ENCODE measurements at places on chromosomes 13 and 19. TPM values are rescaled to one million over a fixed set of nuclear protein-coding genes. Genes with fewer than 3 reads are reported as not detected.

DNA sequence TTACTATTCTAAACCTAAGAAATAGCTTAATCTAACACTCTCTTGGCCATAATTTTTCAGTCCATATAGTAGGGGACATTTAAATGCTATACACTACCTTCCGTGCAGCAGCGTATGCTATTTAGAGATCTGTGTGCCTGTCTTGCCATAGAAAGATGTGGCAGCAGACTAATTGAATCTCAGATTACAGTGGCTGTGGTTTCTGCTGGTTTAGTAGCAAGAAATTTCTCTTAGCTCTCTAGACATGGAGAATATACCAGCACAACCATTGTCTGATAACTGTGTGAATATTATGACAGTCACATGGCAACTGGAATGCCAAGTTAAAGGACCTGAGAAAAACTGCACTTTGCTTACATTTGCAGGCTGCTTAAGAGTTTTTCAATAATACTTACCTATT lies 672.4 kb upstream of the MIR17HG start:
- DNase-seq = no peak

DNA sequence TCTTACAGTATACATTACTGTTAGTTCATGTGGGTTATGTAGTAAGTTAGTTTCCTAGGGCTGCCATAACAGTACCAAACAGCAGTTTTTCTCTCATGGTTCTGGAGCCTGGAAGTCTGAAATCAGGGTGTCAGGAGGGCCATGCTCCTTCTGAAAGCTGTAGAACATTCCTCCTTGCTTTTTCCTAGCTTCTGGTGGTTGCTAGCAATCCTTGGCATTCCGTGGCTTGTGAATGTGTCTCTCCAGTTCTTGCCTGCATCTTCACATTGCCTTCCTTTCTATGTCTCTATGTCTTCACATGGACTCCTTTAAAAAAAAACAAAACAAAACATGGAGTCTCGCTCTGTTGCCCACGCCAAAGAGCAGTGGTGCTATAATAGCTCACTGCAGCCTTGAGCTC lies 95.4 kb downstream of the WDFY2 start:
- DNase-seq = no peak

DNA sequence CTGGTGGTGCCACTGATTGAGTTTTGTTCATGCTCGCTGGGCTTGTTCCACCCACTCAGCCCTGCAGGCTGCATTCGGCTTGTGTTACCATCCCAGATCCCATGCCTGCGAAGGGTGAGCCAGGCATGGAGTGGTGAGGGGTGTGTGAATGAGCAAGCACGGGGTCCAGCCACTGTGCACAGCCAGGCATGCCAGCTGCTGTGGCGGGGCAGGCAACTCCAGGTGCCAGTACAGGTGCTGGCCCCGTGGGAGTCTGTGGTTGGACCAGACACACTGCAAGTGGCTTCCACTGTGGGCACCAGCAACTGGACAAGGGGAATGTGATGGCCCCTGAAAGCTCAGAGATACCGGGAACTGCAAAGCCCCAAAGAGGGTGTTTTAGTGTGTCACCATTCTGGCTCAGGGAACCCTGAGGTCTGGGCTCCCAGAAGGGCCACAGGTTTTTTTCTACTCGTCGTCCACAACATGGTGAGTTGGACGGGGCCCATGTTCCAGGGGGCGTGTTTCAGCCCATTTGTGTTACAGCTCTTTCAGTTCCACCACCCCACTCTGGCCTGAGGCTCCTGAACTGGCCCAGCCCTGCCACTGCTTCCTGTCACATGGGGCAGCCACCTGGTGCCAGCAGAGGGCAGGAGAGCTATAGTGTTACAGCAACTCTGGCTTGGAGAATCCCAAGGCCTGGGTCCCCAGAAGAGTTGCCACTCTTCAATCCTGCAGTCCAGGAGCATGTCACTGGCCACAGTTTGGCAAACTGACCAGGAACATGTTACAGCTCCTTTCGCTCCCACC lies 217.0 kb upstream of the OBI1 start:
- DNase-seq = no peak

- DNase-seq = no peak
Observed at GRCh38 chr19:57334191-57334590, 13.9 kb downstream of the ZNF543 start.

- DNase-seq = no peak
Observed at GRCh38 chr13:45691251-45691650, 10.9 kb upstream of the CBY2 start.

SPRED3 gene
- total RNA-seq = 0.56 TPM

ATP4B gene
- total RNA-seq = not detected

GPR12 gene
- not detected for total RNA-seq

EFNB2 gene
- total RNA-seq = 15.5 TPM
